Stimulated activated CD8-positive, alpha-beta memory T cell treated with anti-CD3 and anti-CD28 coated beads, Interleukin-2, amount 100 ng/mL, for 1 hour (primary cell): ENCODE measurements at places on chromosomes 6 and 20.

- no peak for DNase-seq
These were observed 12.0 kb upstream of the DTNBP1 start for GRCh38 chr6:15674690-15675386.

- no peak for DNase-seq
These were observed 19.8 kb upstream of the MAP1LC3A start for GRCh38 chr20:34538671-34539123.

DNA sequence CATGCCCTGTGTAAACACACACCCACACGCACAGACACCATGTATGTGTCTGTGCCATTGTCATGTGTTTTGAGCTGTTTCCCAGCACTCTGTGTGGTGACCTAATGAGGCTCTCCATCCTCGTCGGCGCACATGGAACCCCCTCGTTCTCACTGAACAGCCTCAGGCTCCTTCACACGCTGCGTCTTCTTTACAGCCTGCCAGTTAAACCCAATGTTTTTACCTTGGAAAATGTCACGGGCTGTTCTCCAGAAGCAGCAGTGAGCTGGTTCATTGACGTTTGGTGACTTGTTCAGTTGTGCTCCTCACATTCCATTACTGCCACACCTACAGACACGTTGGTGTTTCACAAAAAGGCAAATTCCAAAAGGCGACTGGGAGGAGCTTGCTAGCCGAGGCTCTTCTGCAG lies 201.0 kb upstream of the FOXQ1 start:
- DNase-seq = no peak

DNA sequence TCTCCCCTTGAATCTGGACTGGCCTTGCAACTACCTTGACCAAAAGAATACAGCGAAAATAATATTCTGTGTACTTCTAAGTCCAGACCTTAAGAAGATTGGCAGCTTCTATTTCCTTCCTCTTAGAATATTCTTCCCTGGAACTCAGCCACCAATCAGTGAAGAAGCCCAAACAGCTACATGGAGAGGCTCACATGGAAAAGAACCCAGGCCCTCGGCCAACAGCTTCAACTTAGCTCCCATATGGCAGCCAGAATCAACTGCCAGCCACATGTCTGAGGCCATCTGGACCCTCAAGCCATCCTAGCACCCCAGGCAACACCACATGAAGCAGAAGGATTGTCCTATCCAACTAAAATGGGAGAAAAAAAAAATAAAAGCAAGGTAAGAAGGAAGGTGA lies 178.8 kb downstream of the IBTK start:
- DNase-seq = no peak

- DNase-seq = no peak
These were observed 668.6 kb downstream of the UTRN start for GRCh38 chr6:144953552-144954240.

DNA sequence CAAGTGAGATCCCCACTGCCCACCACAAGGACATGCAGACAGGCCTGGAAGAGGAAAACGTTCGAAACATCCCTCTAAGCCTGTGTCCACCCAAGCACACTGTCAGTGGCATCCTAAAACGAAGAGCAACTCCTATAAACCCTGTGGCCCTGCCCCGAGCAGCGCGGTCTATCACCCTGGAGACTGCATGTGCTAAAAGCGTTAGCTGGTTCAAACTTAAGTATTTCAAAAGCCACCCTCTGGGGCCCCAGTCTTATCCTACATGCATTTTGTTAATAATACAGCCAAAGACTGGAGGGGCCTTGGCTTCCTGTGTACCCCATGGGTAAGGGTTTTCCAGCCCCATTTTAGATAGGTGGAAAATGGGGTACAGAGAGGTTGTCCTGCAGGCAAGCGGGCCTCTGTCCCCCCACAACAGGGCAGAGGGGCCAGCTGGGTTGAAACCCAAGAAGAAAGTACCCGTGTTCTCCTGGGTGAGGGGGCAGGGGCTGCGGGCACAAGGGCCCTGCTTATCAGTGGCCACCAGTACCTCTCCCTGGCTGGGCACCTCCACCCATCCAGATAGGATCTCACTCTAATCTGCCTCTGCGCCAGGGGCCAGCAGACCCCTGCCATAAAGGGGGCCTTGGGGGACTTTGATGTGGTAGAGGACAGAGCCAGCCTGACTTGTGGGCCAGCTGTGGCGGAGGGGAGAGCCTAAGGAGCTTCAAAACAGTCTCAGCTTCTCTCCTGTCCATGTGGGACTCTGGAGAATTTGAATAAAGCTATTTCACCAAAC lies 28.3 kb downstream of the PREX1 start:
- no peak for DNase-seq

GRCh38 chr6:125598422-125598821 lies 151.0 kb upstream of the HEY2 start:
- DNase-seq = no peak
